ENCODE measurements at places on chromosomes 5 and 9. TPM values are rescaled to one million over a fixed set of nuclear protein-coding genes. Genes with fewer than 3 reads are reported as not detected.

GPR21 gene
- 1.0 TPM for total RNA-seq

- no peak overlapping the region for H3K4me3 ChIP-seq
- H3K4me1 ChIP-seq: peaks cover 6% of the 10 kb centered on the region
- peaks cover 8% of the 10 kb centered on the region for H3K36me3 ChIP-seq
- DNase-seq: no peak
- H3K27me3 ChIP-seq: no peaks in the 10 kb centered on the region
- H3K27ac ChIP-seq: no peak overlapping the region
Observed at GRCh38 chr9:137679695-137680305, 61.0 kb downstream of the EHMT1 start.

BSPRY gene
- total RNA-seq: 10.6 TPM

DNA sequence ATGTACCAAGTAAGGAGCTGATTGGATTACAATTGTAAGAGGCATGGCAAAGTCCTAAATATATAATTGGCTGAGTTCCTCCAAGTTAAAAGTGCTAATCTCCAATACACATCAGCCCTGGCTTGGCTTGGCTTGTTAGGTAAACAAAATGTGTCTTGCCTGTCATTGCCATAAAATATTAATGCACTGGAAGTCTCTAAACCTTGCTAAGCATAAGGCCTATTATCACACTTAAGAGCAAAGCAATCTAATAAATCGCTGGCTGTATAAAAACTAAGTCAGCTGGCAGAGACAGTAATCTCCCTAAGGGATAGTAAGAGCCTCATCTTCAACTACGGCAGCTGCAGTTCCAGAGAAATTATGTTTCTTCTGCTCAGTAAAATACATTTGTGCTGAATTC lies 418.6 kb upstream of the GRAMD2B start:
- no peaks in the 10 kb centered on the region for H3K27me3 ChIP-seq
- H3K4me3 ChIP-seq: no peak overlapping the region
- no peak overlapping the region for H3K27ac ChIP-seq

OR2Y1 gene
- not detected for total RNA-seq

DNA sequence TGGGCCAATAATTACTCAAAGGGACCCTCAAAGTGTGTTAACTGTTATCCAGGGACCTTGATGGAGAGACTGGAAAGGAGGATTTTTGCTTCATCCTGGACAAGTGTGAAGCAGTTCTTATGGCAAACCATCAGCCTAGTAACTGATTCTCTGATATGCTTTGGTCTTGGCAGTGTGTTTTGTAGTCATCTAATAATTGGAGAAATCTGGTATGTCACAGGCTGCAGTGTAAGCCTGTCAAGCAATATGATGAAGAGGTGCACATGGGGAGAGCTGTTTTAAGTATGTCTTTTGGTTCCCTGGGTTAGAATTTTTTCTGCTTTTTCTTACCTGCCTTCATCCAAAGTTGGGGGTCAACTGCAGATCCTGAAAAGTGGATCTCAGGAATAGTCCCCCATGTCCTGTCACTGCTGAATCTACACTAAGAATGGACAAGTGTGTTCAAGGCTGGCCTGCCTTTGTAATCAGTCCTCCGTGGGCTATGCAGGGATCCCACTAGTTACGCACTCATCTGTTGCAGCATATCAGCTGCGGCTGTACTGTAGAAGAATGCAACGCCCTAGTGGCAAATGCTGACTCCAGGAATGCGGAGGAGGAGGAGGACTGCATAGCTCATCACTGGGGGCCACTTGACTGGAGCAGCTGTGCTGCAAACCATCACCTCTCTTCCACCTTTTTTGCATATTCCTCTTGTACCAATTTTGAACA lies 1.9 kb downstream of the SPTAN1 start:
- no peaks in the 10 kb centered on the region for H3K27me3 ChIP-seq
- H3K4me3 ChIP-seq: no peak overlapping the region
- no peak overlapping the region for H3K27ac ChIP-seq
- DNase-seq: peak; percentile 69
- H3K4me1 ChIP-seq: peaks cover 49% of the 10 kb centered on the region

DNA sequence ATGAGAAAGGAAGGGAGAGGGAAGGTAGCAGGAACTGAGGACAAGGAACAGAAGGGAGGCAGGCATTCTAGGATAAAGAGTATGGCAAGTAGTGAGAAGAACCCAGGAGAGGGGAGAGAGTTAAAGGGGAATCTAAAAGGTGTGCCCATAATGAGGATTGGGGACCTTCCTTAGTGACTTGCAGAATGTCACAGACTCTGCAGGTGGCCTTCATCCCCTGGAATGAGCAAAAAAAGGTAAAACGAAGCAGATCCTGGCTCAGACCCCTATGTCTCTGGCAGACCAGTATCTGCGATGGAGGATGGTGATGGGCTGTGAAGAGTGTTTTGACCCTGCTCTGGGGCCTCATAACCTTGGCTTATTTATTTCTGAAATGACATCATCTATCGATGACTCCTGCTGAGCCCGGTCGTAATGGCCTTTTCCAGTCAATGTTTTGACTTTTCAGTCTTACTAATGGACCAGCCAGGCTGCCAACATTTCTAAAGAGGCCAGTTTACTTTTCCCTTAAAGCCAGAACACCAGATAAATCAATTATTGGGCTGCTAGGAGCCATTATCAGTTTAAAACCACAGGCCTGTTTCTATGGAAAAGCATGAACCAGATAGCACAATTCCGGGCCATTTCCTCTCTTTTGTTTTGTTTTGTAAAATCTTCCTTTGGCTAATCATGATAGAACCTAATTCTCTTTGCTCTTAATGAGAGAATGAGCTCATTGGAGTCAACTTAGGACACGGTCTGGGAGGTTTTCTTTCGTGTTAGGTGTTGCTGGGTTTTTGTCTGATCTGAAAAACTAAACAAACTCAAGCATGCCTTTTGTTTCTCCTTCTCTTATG lies 3.1 kb downstream of the TMOD1 start:
- H3K36me3 ChIP-seq: no peaks in the 10 kb centered on the region
- no peak for DNase-seq
- H3K4me1 ChIP-seq: peaks cover 20% of the 10 kb centered on the region
- H3K27ac ChIP-seq: no peak overlapping the region
- H3K27me3 ChIP-seq: peaks cover 44% of the 10 kb centered on the region

NFIB gene
- not detected for total RNA-seq

TEX10 gene
- total RNA-seq: 31.3 TPM

DDX4 gene
- 0.19 TPM for total RNA-seq

GRCh38 chr9:112493393-112494137 lies 6.9 kb downstream of the KIAA1958 start:
- H3K4me1 ChIP-seq: peaks cover 8% of the 10 kb centered on the region
- DNase-seq: no peak
- no peaks in the 10 kb centered on the region for H3K27me3 ChIP-seq
- no peak overlapping the region for H3K27ac ChIP-seq
- H3K36me3 ChIP-seq: peaks cover 38% of the 10 kb centered on the region

DNA sequence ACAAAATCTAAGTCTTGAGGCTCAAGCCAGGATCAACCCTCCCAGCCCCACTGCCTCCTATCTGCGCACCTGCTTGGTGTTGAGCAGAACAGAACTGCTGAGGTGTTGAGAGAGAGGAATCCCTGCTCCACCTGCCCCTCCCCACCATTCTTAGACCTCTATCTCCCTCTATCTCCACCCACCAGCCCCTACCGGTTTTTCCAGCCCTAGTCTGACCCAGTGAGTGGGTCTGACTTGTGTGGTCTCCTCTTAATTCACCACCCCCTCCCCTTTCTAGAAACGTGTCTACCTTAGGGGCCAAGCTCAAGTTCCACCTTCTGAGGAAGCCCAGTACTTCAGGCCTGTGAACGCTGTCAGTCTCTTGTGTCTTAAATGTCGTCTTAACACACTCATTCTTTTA lies 93.7 kb downstream of the ARHGAP26 start:
- no peak overlapping the region for H3K4me3 ChIP-seq
- DNase-seq: no peak
- no peak overlapping the region for H3K27ac ChIP-seq
- peaks cover 22% of the 10 kb centered on the region for H3K4me1 ChIP-seq

GRCh38 chr5:176175101-176175852 lies 62.9 kb upstream of the SIMC1 start:
- no peak overlapping the region for H3K4me3 ChIP-seq
- H3K36me3 ChIP-seq: no peaks in the 10 kb centered on the region
- H3K27me3 ChIP-seq: peaks cover 16% of the 10 kb centered on the region
- H3K27ac ChIP-seq: no peak overlapping the region

LRRC14B gene
- total RNA-seq: not detected

DNA sequence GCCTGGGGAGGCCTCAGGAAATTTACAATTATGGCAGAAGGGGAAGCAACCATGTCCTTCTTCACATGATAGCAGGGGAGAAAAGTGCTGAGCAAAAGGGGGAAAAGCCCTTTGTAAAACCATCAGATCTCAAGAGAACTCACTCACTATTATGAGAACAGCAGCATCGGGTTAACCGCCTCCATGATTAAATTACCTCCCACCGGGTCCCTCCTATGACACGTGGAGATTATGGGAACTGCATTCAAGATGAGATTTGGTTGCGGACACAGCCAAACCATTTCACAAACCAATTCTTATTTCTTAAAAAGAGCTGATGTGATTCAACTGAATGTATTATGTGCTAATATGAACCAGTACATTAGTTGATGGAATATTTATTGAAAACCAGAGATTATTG lies 63.9 kb downstream of the PARP8 start:
- H3K4me1 ChIP-seq: peaks cover 17% of the 10 kb centered on the region
- no peak for DNase-seq
- peaks cover 20% of the 10 kb centered on the region for H3K36me3 ChIP-seq
- no peaks in the 10 kb centered on the region for H3K27me3 ChIP-seq

GRCh38 chr9:107079589-107079988 lies 203.5 kb upstream of the RAD23B start:
- H3K4me1 ChIP-seq: no peaks in the 10 kb centered on the region
- H3K4me3 ChIP-seq: no peak overlapping the region
- H3K27ac ChIP-seq: no peak overlapping the region
- H3K36me3 ChIP-seq: no peaks in the 10 kb centered on the region

EGFL7 gene
- total RNA-seq: 3.2 TPM

DNA sequence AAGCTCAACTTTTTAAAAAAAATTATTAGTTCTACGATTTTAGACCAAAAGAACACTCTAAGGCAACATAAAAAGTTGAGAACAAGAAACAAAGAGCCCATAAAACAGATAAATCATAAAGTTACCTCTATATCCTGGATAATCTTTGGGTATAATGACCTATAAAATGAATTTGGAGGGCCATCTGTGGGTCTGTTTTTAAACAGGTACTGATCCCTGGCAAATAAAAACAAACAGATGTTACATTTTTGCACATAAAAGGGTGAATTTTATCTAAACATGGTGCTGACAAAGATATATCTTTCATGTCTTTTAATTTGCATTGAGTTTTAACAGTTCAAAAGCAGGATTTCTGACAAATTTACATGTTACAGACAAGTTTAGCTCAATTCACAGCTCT lies 107.6 kb downstream of the FBXW11 start:
- DNase-seq: no peak
- peaks cover 32% of the 10 kb centered on the region for H3K36me3 ChIP-seq
- H3K4me1 ChIP-seq: peaks cover 16% of the 10 kb centered on the region
- no peaks in the 10 kb centered on the region for H3K27me3 ChIP-seq
- H3K4me3 ChIP-seq: no peak overlapping the region

- no peaks in the 10 kb centered on the region for H3K27me3 ChIP-seq
- no peaks in the 10 kb centered on the region for H3K4me1 ChIP-seq
- no peak overlapping the region for H3K27ac ChIP-seq
- H3K4me3 ChIP-seq: no peak overlapping the region
Observed at GRCh38 chr5:87899721-87900131, 368.9 kb downstream of the TMEM161B start.

GNE gene
- total RNA-seq: 23.3 TPM

DNA sequence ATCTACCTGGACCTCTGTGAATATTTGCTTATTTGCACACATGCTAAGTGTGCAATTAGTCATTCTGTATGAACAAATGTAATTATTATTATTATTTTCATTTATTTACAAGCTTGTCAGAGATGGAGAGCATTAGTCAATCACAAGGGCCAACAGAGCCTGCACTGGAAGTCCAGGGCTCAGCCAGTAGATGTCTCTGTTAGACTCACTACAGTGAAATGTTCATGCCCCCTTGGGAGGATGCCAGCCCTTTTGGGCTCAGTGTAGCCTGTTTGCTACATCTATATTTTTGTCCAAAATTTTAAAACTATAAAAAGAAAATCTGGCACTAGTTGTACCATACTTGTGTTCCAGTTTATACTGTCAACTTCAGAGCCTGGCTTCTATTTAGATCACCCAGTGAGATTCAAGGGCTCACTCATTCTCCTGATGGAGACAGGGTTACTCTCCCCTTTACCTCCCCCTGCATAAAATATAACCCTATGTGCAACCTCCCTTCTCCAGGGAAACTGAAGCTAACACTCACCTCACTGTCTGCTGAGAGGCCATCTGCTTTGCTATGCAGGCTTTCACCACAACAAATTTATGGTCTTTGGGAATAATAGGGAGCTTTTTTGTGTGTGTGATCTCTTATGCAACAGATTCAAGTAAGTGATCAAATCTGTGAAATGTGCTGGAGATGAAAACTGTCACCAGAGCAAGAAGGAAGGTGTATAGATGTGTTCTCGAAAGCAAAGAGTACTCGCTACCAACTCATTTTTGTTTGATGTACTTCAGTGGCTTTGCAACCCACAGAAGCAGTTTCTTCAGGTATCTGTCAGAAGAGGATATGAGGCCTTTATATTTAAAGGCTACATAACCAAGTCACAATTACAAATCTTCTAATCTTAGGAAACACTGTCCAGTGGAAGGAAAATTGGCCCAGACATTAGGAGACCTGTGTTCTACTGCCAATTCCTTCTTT lies 99.9 kb upstream of the TLE4 start:
- H3K27me3 ChIP-seq: no peaks in the 10 kb centered on the region
- H3K36me3 ChIP-seq: no peaks in the 10 kb centered on the region
- H3K4me1 ChIP-seq: peaks cover 14% of the 10 kb centered on the region

CDH9 gene
- total RNA-seq: not detected

- H3K27me3 ChIP-seq: peaks cover 5% of the 10 kb centered on the region
- no peak for DNase-seq
- H3K4me1 ChIP-seq: peaks cover 3% of the 10 kb centered on the region
- H3K27ac ChIP-seq: no peak overlapping the region
Observed at GRCh38 chr9:113992994-113993393, 85.1 kb downstream of the AMBP start.

GRCh38 chr5:25091921-25092320 lies 447.1 kb upstream of the CDH10 start:
- H3K36me3 ChIP-seq: no peaks in the 10 kb centered on the region
- no peaks in the 10 kb centered on the region for H3K4me1 ChIP-seq
- H3K4me3 ChIP-seq: no peak overlapping the region
- no peak overlapping the region for H3K27ac ChIP-seq
- H3K27me3 ChIP-seq: no peaks in the 10 kb centered on the region
- no peak for DNase-seq

ZNF483 gene
- 1.8 TPM for total RNA-seq

TAL2 gene
- not detected for total RNA-seq

- H3K27me3 ChIP-seq: no peaks in the 10 kb centered on the region
- no peaks in the 10 kb centered on the region for H3K4me1 ChIP-seq
- no peak overlapping the region for H3K4me3 ChIP-seq
- H3K27ac ChIP-seq: no peak overlapping the region
Observed at GRCh38 chr9:137217276-137218211, 4.5 kb downstream of the RNF208 start.

All from activated CD4-positive, alpha-beta T cell treated with anti-CD3 and anti-CD28 coated beads, Interleukin-2, amount 10 ng/mL, durations not matched to agents 24 days and 14 days (primary cell).